ENCODE measurements at places on chromosomes 5 and 9. TPM values are rescaled to one million over a fixed set of nuclear protein-coding genes. Genes with fewer than 3 reads are reported as not detected.
A peak's percentile ranks its signal among the peaks of the same experiment; 100 is the strongest.

DNA sequence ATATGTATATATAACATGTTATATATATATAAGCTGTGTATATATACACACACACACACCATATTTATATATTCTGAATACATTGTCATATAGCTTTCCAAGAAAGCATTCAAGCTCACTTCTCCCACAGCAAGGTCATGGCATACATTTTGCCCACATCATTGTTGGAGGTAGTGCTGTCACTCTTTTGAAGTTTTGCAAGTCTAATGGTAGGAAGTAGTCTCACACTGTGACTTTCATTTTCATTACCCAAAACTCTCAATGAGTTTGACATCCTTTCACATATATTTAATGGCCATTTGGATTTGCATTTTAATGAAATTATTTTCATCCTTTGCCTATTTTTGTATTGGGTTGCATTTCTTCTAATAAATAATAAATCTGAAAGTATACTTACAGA, 59.8 kb upstream of the COX7C start:
- no peak for DNase-seq

- DNase-seq = no peak
Observed at GRCh38 chr9:18923167-18923566, 109.8 kb downstream of the SAXO1 start.

DNA sequence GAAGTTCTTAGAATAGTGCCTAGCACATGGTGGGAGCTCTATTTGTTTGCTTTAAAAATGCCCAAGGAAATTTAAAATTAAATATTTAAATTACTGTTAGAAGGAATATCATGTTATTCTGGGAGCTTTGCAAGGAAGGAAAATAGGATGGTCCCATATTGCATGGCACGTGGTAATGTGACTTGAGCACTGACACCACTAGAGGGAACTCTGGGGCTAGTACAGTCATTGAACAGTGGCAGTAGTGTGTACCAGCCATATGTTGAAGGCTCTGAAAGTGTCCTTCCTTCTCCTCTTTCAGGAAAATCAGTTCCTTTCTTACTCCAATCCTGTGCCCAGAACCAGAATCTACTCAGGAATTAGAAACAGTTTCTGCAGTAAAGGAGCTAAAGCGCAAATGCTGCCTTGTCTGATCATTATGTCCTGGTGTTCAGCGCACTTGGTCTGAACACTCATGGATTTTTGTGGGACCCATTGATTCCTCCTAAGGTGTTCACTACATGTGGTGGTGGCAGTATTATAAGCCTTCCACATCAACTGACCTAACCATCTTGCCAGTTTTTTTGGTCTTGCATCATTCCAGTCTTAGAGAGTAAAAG, 54.1 kb downstream of the GDA start:
- no peak for DNase-seq

DNA sequence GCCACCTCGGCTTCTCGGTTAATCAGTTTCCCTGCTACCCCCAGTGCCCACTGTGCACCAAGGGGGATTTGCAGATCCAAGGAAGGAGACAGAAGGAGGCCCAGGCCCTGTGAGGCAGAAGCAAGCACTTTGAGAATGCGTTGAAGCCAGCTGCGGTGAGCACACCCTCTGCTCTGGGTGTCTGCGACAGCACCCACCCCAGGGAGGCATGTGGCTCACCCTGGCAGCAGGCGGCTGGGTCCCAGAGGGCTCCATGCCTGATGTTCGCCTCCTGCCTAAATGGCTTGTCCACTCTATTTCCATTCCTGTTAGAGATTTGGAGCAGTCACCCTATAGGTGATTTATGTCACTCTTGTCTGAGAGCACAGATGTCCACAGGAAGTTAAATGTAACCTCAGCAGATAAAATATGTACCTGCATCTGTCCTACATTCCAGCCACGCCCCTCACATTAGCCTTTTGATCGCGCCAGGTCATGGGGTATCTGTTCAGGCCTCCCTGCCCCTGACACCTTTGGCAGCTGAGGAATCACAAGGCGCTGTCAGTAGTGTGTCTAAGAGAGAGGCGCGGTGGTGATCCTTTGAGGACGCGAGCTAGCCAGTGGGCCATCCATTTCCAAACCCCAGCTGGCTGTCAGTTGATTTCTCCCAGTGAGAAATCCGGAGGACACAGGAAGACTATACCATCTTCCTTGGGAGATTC, 28.1 kb downstream of the PTGES2 start:
- no peak for DNase-seq

GRCh38 chr9:109834855-109835254, 54.9 kb downstream of the PALM2AKAP2 start:
- DNase-seq = no peak

- DNase-seq = no peak
Observed at GRCh38 chr5:67350618-67351201, 154.1 kb upstream of the CD180 start.

GRCh38 chr5:75156585-75156984, 80.1 kb downstream of the ANKRD31 start:
- no peak for DNase-seq

DNA sequence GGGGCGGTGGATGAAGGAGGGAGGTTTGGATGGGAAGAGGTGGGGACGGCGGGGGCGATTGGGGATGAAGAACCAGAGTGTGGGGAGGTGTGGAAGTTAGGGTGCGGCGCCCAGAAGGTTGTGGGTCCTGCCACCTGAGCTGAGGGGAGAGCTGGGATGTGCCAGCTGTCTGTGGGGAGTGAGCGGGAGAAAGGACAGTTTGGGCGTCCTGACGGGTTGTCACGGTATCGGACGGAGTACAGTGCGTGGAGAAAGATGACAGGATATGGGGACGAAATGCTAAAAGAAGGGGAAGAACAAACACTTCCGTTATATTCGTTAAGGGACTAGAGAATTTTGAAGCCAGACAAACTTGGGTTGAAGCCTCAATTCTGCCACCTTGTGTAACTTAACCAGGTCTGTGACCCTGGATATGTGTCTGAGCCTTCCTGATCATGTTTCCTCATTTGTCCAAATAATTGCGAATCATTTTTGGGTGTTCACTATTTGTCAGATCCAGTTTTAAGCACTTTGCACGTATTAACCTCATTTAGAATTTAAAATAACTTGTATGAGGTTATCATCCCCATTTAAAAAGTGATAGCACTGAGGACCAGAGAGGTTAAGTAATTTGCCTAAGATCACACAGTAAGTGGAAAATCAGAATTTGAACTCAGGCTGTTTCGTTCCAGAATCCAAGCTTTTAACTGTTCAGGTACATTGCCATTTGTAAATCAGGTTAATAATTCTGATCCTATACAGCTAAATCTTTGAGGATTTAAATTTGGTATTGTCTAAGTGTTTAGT, 689 bp downstream of the CNTRL start:
- DNase-seq = peak; percentile 13

GRCh38 chr5:177509991-177510566, 453 bp upstream of the DOK3 start:
- no peak for DNase-seq

GRCh38 chr5:14869668-14870164, 1.9 kb downstream of the ANKH start:
- no peak for DNase-seq

- no peak for DNase-seq
Observed at GRCh38 chr5:135240781-135241360, 158.2 kb downstream of the MACROH2A1 start.

DNA sequence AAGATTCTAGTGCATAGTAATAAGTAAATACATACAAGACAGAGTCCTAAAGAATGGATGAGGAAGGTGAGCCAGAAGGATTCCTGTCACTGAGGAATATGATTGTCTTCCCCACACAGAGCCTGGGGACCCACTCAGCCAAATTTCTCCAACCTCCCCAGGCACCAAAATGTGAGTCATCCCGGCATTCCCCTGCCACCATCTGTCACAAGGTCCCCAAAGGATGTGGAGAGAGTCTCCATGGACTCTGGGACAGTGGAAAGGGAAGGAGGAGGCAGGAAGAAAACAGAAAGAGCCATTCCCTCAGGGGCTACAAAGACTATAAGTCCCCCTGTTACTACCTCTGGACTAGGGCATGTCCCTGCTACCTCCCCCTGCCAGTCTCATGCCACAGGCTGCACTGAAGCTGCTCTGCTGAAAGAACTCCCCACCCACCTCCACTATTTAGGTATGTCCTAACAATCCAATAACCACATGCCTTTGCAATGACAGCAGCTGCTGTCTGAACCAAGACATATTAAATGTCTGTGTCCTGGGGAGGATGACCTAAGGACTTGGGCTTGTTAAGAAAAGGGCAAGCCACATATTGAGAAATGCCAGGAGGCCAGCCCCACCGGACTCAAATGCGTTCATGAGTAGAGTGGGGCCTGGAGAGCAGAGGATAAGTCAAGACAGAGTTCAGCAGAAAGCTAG, 10.7 kb upstream of the OR5C1 start:
- DNase-seq = no peak

GRCh38 chr9:133286523-133286922, 11.5 kb upstream of the ABO start:
- no peak for DNase-seq

DNA sequence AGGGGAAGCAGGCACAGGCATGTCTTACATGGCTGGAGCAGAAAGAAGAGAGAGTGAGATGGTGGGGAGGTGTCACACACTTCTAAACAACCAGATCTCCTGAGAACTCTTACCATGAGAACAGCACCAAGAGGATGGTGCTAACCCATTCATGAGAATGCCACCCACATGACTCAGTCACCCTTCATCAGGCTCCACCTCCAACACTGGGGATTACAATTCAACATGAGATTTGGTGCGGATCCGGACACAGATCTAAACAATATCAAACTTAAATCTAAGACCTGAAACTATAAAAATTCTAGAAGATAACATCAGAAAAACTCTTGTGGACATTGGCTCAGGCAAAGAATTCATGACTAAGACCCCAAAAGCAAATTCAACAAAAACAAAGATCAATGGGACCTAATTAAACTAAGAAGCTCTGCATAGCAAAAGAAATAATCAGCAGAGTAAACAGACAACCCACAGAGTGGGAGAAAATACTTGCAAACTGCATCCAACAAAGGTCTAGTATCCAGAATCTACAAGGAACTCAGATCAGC, 65.4 kb downstream of the SPATA31C2 start:
- DNase-seq = no peak

- no peak for DNase-seq
Observed at GRCh38 chr5:87300744-87301143, 33.1 kb downstream of the RASA1 start.

DNA sequence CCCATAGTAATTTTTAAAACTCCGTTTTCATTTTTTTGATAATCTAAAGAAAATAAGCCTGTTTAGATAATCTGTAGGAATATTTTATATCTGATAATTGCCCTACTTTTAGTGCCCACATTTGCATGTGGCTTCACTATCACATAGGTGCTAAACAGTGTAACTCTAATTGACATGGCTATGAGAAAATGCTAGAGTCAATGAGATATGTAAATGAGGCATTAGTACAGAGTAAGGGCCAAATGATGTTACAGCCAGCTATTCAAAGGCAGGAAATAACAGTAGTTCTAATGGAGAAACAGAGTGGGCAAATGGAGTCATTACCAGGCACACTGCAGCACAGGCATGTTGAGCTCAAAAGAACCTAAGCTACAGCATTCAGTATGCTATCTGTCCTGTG, 37.3 kb upstream of the GCNT4 start:
- no peak for DNase-seq

DNA sequence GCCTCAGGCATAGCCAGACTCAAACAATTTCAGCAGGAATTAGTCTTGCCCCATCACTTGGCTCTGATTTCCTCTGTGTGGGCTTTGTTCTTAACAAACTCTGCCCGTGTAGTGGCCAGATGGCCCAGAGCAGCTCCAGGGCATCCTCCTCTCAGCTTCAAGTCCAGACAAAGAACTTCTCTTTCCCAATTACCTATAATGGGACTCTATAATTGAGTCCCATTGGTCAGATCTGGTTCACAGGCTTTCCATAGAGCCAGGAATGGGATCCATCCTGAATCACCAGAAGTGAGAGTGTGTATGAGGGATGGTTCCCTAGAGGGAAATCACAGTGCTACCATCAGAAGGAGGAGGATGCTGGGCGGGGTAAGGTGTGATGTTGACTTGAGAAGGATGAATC, 515.8 kb downstream of the KIF4B start:
- DNase-seq = no peak

DNA sequence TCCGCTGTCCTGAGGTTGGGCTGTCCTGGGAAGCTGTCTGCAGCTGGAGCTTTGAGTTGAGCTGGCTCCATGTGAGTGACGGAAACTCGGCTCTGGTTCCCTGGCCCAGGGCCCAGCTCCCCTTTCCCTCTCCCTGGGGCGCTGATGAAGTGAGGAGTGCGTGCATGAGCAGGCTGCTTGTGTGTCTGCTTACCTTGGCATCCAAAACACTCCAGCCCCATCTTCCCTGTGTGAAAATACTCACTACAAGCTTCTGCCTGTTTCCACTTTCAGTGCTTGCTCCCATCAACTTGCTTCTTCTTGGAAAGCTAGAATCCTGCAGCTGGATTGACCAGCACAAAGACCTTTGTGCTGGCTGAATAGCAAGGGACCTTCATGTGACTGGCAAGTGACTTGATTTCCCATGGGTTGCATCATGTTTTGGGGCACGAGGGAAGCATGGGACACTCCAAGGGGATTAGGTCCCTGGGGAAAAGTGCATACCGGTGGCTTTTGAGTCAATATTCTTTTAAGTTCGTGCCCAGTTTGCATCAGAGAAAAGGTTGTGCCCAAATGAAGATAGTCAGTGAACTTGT, 198.1 kb downstream of the GADD45G start:
- no peak for DNase-seq

DNA sequence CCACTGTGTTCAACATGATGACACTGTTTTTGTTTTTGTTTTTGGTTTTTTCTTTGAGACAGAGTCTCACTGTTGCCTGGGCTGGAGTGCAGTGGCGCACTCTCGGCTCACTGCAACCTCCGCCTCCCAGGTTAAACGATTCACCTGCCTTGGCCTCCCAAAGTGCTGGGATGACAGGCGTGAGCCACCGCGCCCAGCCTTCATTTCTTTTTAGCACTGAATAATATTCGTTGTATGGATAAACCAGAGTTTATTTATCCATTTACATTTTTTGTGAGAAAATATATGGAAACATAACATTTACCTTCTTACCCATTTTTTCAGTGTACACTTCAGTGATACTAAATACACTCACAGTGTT, 4.2 kb downstream of the CARD19 start:
- DNase-seq = no peak

GRCh38 chr9:72474676-72475075, 46.7 kb upstream of the TMC1 start:
- no peak for DNase-seq

The NDUFS6 gene
- 16.4 TPM for total RNA-seq

The IRX1 gene
- not detected for total RNA-seq

The CCL27 gene
- not detected for total RNA-seq

The RECK gene
- 9.9 TPM for total RNA-seq

The CPLANE1 gene
- total RNA-seq = 9.4 TPM

The BASP1 gene
- 0.65 TPM for total RNA-seq

The RMI1 gene
- 2.3 TPM for total RNA-seq

The FAM163B gene
- total RNA-seq = not detected

The SPATA9 gene
- not detected for total RNA-seq

The ACSL6 gene
- 23.7 TPM for total RNA-seq

The NFIB gene
- 0.89 TPM for total RNA-seq

The HINT2 gene
- 30.3 TPM for total RNA-seq

Measured in T-cell (primary cell).